ENCODE measurements at places on chromosomes 3 and 15.

DNA sequence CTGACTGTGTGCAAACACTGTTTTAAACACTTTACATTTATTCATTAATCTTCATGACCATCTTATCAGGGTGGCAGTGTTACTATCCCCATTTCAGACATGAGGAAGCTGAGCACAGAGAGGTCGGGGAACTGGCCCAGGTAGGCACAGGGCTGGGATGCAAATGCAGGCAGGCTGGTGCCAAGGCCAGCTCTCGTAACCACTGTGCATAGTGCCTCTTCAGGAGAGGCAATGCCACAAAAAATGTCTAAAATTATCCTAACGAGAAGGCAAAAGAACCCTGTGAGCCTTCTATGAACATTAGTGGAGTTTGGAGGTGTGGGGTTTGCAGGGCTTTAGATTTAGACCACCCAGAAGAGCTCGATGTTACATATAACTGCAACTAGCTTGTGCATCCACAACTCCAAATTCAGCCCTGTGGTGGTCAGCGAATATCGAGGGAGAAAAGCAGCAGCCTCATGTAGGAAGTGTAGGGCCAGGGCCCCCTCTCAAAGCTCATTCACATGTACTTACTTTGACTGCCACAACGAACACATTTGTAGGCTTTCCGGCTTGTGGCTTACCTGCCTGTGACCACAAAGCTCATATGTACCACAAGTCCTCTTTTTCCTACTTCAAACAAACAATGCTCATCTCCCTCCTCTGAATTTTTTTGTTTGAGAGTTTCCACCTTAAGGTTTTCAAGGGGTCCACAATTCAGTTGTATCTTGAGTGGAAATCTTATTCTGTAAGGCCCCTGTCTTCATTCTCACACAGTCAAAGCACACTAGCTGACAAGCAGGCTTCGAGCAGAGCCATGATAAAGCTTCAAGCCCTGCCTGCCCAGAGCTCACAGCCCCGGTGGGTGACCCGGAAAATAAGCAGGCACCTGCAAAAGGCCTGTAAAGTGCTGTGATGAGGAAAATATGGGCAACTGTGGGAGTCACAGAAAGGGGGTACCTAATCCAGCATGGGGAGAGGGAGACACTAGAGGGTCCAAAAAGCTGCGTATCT, 722.9 kb upstream of the CFAP20DC start:
- DNase-seq, result no peak

- DNase-seq, result no peak
These were observed 30.9 kb downstream of the FAM3D start for GRCh38 chr3:58635371-58636285.

- peak; percentile 80 for DNase-seq
These were observed 209.4 kb downstream of the CADPS start for GRCh38 chr3:62665627-62666437.

DNA sequence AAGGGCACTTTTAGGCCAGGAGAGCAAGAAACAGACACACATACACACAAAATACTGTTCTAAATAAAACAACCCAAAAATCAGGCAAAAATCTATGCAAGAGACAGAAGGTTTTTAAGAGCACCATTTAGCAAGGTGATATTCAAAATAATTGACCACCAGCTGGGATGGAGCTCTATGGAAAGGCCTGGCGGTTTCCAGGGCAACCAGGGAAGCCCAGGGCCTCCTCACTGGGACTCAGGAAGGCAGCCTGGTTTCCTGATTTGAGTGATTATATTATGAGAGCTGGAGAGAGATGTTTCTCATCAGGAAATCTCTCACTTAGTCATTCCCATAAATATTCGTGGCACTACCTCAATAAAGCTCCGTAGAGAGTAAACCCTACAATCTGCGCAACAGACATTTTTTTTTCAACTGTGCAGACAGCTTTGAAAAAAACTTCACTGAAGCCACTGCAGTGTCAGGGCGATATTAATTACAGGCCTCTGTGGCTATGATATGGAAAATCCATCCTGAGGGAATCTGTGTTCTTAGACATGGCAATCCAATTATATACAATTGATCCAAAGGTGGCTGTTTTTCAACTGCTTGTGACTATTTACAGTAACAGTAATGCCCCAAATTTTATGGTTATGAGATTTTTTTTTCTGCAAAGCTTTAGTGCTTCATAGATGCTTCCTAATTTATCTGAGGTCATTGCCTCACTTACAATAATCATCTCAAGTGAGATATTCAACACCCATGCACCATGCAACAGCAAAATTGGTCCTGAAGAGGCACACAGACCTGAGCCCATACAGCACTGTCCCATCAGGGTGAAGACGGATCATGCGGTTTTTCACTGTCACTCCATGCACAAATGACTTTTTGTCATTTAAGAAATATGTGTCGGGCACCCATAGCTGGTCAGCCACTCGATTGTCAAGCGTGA, 152.1 kb downstream of the GABRB3 start:
- DNase-seq, result no peak

DNA sequence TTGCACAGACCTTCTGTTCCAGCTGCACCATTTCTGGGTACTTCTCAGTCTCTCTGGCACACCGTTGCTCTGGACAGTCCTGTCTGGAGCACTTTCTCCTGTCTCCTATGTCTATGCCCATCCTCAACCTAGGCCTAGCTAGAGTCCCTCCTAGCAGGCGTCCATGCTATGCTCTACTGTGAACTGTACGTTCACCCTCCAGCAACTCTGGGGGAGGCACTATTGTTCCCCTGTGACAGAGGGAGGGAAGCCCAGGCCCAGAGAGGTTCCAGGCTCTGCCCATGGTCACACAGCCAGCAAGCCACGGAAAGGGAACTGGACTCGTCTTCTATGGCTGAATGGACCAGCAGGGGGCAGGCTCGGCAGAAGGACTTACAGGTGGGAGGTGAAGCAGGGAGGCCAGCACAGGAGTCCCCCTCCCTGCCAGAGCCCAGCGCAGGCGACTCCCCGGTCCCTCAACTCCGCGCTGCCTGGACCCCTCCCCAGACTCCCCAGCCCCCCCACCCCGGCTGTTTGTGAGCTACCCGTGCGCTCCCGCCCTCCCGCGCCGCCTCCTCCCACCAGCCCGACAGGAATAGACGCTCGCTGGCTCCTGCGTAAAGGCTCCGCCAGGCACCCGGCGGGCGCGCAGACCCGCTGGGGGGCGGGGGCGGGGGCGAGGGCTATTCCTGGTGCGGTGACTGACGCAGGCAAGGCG, 1.7 kb upstream of the LINGO1 start:
- peak; percentile 71 for DNase-seq

- no peak for DNase-seq
These were observed 86.3 kb downstream of the CNTN6 start for GRCh38 chr3:1179146-1179545.

- DNase-seq, result no peak
These were observed 6.5 kb upstream of the CD276 start for GRCh38 chr15:73677733-73678132.

DNA sequence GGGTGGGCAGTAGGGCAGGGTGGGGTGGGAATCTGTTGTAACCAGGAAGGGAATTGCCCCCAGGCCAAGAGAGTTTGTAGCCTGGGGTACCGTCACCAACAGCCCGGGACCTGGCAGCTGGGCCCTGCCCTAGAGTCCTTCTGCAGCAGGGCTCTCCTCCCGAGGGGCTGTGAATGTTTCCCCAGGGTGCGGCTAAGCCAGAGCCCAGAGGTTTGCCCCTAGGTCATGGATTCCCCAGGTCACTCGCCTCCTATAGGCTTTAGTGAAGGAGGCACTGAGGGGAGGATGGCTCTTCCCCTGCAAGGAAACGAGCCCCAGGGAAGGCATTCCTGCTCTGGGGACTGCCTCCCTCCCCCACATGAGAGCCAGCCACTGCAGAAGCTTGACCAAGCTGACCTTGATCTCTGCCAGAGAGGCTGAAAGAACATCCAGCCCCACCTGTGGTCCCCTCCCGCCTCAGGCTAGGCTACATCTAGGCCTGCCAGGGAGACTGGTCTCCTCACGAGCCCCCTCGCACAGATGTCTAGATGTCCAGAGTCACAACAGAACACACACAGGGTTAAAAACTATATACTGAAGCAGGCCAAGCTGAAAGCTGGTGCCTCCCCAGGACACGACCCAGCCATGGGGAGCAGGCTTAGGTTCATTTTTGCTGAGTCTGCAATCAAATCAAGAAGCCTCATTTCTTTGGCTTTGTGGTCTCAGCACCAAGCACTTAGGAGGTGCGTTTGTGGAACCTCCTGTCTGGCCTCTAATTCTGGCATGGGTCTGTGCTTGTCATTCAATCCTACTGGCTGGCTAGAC, 69.1 kb upstream of the TAMM41 start:
- no peak for DNase-seq

GRCh38 chr15:73857193-73857920, 16.0 kb upstream of the TBC1D21 start:
- DNase-seq, result no peak

GRCh38 chr15:63858881-63859280, 25.1 kb upstream of the HERC1 start:
- DNase-seq, result no peak

- no peak for DNase-seq
These were observed 30.9 kb downstream of the LRRC49 start for GRCh38 chr15:70923311-70924080.

- no peak for DNase-seq
These were observed 8.2 kb downstream of the TXNRD3 start for GRCh38 chr3:126646674-126647073.

- DNase-seq, result no peak
These were observed 60.1 kb upstream of the PFN2 start for GRCh38 chr3:150030841-150031240.

- no peak for DNase-seq
These were observed 53.2 kb upstream of the CTSH start for GRCh38 chr15:78997981-78998499.

DNA sequence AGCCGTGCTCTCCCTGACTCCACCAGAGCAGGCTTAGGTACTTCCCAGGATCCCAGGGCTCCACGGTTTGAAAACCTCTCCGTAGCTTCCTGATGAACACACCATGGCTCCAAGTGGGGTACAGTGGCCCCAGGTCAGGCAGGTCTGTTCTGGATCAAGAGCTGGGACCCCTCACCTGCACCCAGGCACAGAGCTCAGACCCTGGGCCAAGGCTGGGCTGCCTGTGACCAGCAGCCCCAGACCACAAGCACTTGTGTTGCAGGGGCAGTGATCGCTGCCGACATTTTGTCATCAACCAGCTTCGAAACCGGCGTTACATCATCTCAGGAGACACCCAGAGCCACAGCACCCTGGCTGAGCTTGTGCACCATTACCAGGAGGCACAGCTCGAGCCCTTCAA, 5.3 kb downstream of the SH2D7 start:
- DNase-seq, result no peak

- DNase-seq, result no peak
These were observed 48.6 kb upstream of the TEX264 start for GRCh38 chr3:51622413-51622812.

GRCh38 chr3:30471066-30471465, 135.3 kb upstream of the TGFBR2 start:
- no peak for DNase-seq

DNA sequence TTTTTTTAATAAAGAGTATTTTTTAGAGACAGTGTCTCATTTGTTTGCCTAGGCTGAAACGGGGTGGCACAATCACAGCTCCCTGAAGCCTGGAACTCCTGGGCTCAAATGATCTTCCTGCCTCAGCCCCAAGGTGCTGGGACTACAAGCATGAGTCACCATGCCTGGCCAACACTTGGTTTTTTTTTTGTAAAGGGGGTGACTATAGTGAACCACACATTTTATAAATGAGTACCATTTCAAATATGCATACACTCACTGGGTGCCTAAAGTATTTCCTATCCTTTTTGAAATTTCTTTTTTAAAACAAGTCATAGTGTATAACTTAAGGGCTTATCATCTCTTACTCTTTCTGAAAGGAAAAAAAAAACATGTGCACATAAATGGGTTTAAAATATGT, 325.2 kb upstream of the MEIS2 start:
- no peak for DNase-seq
